GM23248 (cell line): ENCODE measurements at places on chromosomes 3 and 15.

DNA sequence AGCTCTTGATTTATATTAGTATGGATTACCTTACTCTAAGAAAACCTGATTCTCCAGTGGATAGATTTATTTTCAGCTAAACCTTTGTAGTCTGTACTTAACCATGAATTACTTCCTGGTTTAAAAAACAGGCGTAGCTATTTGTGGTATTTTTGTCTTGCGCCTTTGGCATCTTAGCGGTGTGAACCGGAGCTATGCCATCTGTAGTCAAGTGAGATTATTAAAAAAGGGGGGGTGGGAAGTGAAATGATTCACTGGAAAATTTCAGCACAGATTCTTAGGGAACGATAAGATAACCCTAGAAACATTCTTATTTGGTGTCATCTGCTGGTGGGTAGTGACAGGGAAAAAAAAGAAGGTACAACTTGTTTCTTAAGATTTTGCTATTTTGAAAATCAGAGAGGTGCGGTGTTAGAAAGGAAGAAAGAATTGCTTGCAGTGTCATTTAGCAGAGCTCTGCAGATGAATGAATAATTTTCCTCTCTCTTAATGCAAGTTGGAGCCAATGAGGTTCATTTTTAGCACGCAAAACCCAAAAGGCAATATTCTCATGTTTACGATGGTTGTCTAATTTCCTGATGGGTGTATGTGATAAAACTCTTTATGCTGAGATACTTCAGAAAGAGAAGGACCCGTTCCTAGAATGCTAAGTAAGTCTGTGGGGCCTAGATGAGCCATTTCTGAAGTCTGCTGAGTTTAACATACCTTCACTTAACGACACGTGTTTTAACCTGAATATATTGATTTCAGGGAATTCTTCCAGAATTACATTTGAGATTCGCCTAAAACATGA is 44.0 kb downstream of the PSMD6 start:
- DNase-seq: no peak

- no peak for DNase-seq
Observed at GRCh38 chr15:67059127-67059553, 6.3 kb upstream of the SMAD3 start.

GRCh38 chr3:163185721-163186350 is 1689.2 kb downstream of the OTOL1 start:
- DNase-seq: no peak

DNA sequence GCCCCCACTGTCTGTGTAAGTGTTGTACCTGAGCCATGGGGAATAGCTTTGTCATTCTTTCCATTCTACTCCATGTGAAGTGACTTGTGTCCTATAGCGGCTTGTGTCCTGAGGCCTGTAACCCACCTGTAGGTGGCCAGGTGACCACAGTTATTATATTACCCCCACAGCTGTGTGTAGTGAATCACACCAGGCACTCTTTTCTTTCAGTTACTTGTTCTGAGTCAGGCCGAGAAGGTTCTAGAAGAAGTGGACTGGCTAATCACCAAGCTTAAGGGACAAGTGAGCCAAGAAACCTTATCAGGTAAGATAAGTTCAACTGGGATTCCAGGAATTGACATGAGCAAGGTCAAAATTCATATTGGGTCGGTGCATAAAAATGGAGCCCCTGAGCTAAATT is 29.2 kb downstream of the POLG start:
- DNase-seq: no peak
